ENCODE measurements at places on chromosomes 4 and X.

DNA sequence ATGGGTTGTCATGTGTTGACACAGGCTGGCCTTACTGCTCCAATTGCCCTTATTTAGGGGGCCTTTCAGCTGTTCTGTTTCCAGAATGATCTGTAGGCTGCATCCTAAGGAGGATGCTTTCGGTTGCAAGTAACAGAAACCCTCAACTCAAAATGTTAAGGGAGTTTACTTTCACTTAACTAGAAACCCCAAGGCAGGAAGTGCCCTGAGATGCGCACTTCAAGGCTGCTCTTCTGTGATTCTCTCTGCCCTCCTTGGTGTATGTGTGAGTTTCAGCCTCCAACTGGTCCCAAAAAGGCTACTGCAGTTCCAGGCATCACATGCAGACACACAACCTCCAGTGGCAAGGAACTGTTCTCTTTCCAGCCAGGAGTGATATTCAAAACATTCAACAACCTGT, 97.3 kb upstream of the ATP6AP2 start:
- DNase-seq = no peak

DNA sequence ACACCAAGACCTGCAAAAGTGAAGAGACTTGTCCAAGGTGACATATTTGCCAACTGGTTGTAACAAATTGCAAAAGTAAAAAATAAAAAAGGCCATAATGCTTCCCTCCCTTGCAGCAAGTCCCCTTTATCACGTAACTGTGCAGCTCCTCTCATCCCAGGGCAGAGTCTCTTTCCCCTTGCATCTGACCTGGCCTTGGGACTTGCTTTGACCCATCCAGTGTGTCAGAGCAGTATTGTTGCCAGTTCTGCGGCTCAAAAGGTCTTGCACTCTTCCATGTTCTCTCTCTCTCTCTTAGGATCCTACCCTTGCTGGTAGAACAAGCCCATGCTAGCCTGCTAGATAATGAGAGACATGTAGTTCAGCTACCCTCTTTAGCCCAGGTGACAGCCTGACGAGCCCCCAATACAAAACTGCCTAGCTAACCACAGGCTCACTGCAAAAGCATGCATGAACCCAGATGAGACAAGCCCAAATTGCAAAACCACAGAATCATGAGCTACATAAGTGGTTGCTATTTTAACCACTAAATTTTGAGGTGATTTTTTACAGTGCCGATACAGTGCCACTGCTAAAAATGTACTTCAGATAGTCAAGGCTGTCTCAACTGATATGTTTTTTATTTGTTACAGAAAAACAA, 289.5 kb upstream of the PPARGC1A start:
- DNase-seq = no peak

- no peak for DNase-seq
Observed at GRCh38 chrX:31181377-31182000, 109.6 kb upstream of the FTHL17 start.

GRCh38 chr4:119227690-119228089, 15.2 kb downstream of the USP53 start:
- no peak for DNase-seq

DNA sequence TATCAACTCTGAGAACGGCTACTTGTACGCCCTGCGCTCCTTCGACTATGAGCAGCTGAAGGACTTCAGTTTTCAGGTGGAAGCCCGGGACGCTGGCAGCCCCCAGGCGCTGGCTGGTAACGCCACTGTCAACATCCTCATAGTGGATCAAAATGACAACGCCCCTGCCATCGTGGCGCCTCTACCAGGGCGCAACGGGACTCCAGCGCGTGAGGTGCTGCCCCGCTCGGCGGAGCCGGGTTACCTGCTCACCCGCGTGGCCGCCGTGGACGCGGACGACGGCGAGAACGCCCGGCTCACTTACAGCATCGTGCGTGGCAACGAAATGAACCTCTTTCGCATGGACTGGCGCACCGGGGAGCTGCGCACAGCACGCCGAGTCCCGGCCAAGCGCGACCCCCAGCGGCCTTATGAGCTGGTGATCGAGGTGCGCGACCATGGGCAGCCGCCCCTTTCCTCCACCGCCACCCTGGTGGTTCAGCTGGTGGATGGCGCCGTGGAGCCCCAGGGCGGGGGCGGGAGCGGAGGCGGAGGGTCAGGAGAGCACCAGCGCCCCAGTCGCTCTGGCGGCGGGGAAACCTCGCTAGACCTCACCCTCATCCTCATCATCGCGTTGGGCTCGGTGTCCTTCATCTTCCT, 2.7 kb downstream of the PCDH10 start:
- DNase-seq = no peak

GRCh38 chrX:12890467-12890866, 16.0 kb upstream of the TLR8 start:
- no peak for DNase-seq

GRCh38 chr4:15444879-15445547, 17.2 kb downstream of the C1QTNF7 start:
- no peak for DNase-seq

DNA sequence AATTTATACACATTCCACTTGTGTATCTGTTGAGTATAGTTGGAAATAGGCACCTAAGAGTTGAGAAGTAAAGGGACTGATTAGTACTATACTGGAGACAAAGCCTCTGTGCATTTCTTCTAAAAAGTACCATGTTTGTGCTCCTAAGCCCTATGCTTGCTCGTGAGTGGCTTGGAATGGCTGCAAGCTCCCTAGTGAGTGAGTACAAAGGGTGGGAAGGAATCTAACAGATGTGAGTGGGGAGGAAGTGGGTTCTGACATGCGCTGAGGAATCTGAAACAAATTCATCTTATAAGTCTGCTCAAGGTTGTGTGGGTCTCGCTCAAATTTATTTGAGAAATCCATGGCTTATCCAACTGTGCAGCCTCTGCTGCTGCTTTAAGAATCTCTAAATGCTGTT, 13.3 kb downstream of the SPCS3 start:
- no peak for DNase-seq

DNA sequence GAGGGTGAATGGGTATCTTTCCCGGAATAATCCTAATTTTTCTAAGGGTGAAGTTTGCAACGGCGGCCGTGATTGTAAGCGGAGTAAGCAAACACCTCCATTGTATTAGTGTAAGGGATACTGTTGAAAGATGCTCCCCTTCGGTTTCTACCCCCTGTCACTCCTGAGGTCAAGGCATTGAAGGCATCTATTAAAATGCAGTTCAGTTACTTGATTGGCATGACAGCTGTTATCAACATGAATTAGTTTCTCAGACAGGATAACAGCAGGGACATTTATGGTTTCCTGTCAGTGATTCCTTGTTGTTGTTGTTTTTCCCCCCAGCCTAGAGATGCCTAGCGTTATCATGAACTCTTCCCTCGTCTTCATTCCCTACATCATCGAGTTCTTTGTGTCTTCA, 552 bp downstream of the SLC25A14 start:
- DNase-seq = no peak

GRCh38 chr4:110306303-110306702, 107.9 kb upstream of the ELOVL6 start:
- DNase-seq = no peak

DNA sequence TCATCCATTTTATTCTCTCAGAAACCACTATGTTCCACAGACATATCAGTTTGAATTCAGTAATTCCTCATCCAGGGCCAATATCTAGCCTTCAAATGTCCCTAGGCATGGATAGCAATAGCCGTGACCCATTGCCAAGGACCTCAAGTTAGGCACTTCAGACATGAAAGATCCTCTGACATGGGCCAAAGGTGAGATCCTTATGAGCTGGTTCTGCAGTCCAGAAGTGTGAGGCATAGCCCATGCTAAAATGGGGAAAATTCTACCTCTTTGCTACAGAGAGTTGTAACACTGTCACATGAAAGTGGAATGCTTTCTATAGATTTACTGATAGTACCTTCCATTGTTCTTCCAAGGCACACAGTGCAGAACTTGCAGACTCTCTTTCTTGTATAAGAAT, 349.7 kb upstream of the GALNT7 start:
- DNase-seq = no peak

DNA sequence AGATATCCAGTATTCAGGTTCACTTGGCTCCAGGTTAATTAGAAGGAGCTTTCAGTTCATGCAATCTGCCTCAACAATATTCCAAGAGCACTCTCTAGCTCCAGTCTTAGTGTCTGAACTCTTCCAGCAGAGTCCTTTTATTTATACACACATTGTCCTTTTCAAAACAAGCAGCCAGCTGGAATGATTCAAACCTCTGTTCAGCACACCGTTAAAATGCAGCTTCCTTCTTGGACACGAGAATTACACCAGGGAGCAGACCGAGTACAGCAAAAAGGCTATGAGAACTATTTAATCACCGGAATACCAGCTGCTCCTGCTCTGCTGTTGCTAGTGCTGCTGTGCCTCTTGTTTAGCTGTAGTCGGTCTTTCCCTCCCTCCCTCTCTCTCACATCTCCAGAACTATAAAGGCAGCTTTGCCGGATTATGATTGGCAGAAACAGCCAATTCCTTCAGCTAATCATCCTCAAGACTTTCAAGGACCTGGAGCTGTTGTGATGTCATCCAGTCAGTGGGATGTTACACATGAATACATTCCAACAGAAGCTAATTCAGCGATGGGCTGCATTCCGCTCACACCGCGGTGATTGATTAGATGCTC, at the start of gene NDST4:
Gene NDST4 (minus strand): TSS at position 115 of the 601 bp plus-strand sequence. CDS start 36,584 bp downstream, outside the sequence.
- no peak for DNase-seq

Data from CD4-positive, alpha-beta T cell treated with Interferon alpha-2 for 1 hour (primary cell).